ENCODE measurements at places on chromosomes 16 and 17.

GRCh38 chr16:57413301-57413730, 8.7 kb downstream of the CCL17 start:
- DNase-seq, result no peak

DNA sequence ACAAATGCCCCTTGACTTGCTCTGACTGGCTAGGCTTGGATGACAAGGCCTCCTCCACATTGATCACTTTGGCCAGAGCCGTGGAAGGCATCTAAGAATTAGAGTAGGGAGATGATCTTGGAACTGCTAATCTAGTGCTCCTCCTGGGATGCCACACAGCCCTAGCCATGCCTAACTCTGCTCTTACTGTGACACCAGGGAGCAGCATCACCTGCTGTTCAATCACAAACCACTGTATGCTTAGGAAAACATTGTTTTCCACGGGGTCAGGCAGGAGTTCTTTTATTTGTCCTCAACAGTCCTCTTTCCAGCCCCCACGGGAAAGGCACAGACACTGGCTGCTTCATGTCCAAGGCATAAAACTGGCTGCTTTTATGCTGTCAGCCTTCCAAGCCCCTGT, 46.3 kb downstream of the C16orf78 start:
- DNase-seq, result no peak

GRCh38 chr17:30000001-30000754, 58.7 kb downstream of the EFCAB5 start:
- DNase-seq, result no peak

DNA sequence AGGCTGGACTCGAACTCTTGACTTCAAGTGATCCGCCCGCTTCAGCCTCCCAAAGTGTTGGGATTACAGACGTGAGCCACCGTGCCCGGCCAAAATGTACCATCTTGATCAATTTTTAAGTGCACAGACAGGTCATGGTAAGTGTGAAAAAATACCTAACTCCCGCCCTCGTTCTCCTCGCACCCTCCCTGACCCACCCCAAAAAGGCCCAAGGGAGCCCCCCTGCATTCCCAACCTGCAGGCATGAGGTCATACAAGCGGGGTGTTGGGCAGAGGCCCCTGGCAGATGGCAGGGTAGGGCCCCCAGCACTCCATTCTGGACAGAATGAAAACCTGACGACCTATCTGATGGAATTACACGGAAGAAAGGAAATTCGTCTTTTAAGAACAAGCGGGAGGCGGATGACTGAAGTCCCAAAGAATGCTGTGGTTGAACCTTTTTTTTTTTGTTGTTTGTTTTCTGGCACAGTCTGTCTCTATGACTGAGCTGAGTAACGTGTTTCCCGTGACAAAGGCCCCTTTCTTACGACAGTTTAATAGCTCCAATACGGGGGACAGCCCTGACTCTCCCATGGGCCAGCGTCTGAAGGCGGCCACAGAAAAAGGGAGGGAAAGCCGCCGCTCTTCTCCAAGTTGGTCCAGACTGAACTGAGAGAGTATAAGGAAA, 376.4 kb downstream of the SLC39A11 start:
- DNase-seq, result no peak

DNA sequence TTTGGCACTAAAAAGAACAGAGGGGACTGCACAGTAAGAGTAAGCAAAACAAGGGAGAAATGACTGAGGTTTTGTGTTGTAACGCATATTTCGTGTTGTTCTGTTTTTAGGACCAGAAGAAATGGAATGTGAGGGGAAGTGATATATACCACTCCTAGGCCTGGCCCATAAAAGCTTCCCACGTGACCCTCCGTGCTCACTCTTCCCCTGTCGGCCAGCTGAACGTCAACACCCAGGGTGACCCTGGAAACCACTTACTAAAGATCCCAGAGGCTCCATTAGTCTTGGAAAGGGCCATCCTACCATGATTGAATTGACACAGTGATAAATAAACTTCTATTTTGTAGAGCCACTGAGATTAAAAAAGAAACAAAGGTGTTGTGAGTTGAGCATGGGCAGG, 79.8 kb downstream of the HELZ start:
- no peak for DNase-seq

- no peak for DNase-seq
These were observed 117.3 kb upstream of the CACNG5 start for GRCh38 chr17:66717641-66718058.

DNA sequence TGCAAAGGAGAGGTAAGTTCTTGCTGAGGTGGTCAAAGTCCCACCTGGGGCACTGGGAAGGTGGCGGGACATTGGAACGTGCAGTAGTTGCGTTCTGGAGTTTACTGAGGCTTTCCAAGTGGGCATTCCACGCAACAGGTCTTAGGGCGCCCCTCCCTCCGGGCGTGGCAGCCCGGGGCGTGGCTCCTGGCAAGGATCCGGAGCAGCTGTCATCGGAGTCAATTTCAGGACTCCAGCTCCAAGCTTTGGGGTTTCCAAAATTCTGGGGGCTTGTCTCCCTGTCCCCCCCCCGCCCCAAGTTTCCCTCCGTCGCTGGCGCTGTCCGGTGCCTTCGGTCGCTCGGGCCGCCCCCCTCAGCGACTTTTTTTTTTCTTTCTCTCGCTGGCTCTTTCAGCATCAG, 43.1 kb upstream of the AMZ2 start:
- DNase-seq, result no peak

DNA sequence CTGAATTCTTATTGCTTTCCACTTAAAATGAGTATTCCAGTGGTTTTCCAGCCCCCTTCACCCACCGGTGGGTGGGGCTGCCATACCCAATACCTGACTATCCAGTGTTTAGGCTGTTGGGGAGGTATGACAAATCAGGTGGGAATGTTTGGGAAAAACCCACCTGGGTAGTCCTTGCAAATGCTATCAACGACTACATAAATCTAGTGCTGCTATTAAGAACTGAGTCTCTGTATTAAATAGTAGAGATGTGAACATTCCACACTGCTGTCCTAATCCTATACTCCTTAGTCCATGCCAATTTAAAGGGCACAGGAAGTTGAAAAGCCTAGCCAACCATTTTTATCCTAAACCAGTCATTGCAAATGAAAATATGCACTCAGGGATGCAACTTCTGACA, 126.6 kb downstream of the AXIN2 start:
- no peak for DNase-seq
